Erythroblast (primary cell): ENCODE measurements at places on chromosomes 1 and 21.
A peak's percentile ranks its signal among the peaks of the same experiment; 100 is the strongest.

- DNase-seq, result no peak
Observed at GRCh38 chr1:81453971-81454370, 346.8 kb upstream of the ADGRL2 start.

GRCh38 chr1:9590945-9591668 is 2.4 kb downstream of the TMEM201 start:
- no peak for DNase-seq

- peak; percentile 78 for DNase-seq
Observed at GRCh38 chr1:36387141-36387949, 1.6 kb upstream of the STK40 start.

DNA sequence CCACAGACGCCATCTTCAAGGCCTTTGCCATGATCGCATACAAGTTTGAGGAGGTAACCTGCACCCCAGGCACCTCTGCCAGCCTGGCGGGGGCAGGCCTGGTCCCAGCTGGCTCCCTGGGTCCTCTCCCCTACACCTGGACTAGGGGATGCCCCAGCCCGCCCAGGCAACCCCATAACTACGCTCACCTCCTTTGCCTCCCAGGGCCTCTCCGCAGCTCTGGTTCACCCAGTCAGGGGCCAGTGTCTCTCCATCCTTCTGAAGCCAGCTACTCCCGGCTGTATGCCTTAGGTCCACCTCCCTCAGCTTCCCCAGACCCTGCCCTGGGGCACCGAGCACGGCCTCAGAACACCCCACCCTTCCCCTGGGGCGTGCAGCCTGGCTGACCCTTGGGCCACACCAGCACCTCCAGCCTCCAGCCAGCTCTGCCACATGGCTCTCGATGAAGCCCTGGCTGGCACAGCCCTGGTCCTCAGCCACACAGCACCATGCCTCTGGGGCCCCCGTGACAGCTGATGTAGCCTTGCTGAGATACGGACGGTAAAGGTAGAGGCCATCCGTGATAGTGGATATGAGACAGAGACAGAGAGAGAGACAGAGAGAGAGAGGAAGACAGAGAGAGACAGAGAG is 80.4 kb upstream of the COL6A1 start:
- DNase-seq, result no peak

DNA sequence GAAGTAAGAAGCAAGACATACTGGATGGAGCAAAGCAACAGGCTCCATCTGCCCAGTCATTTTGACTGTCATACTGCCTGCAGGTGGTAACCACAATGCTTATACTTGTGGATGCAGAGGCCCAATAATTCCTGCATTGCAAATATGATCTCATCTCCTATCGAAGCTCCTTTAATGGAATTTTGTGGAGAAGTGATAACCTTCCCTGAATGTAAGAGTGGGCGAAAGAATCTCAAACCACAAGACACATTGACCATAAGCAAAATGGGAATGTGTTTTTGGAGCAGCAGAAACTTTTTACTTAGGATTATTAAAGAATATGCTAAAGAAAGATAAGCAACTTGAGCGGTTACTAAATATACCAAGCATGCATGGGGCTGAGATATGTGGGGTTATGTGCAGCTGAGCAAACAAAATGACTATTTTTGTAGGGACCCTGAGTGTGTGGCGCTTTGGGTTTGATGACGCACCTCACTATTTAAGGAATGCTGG is 77.4 kb upstream of the BACH1 start:
- no peak for DNase-seq

GRCh38 chr1:116577759-116578314 is 7.0 kb upstream of the CD58 start:
- DNase-seq, result no peak

DNA sequence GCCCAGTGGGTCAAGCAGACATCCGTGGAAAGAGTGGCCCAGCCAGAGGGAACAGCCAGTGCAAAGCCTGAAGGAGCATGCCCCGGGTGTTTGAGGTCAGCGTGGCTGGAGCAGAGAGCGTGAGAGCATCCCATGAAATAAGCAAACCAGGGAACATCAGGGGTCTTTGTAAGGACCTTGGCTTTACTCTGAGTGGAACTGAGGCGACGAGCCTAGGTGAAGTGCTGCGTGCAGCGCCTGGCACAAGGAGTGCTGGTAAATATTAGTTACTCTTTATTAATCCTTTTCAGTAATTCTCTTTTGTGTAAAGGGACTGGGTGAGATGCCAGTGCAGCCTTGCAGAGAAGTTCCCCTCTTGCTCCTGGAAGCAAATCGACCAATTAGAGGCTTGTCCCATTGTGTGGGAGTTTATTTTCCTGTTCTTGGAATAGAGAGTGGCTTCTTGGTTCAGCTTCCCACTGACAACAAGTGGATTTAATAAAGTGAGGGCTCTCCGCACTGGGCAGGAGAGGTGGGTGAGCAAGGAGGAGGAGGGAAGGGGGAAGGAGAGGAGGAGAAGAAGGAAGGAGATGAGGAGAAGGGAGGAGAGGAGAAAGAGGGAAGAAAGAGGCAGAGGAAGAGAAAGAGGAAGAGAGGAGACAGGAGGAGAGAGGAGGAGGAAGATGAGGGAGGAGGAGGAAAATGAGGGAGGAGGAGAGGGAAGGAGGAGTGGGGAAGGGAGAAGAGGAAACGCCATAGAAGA is 37.6 kb upstream of the DISP3 start:
- DNase-seq, result no peak

DNA sequence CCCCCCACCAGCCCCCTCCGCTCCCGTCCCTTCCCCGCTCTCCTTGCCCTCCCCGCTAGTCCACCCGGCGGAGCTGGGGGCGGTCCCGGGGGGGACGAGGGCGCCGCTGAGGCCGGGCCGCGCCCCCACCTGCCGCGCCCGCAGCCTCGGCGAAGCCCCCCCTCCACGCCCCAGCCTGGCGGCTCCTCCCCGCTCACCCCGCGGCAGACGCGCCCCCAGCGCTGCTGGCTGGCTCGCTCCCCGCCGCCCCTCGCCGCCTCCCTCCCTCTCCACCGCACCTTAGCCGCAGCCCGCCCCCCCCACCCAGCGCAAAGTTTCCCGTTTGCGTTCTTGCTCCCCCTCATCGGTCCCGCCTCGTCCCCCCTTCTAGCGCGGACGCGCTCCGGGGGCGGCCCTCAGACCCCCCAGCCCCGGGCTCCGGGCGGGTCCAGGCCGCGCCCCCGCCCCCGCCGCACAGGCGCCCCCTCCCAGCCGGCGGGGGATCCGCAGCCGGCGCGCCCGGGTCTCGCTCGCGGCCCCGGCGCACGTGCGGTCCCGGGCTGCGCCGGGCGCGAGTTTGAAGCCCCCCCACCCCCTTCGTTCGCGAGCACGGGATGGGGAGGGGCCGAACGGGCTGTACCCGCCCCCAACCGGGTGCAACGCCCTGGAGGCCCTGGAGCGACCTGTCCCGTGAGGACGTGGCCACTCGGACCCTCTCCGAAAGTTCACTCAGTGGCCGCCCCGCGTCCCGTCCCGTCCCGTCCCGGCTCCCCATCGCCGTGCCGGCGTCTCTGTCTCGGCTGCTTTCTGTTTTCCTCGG is 623 bp downstream of the PTPRF start:
- DNase-seq, result no peak

DNA sequence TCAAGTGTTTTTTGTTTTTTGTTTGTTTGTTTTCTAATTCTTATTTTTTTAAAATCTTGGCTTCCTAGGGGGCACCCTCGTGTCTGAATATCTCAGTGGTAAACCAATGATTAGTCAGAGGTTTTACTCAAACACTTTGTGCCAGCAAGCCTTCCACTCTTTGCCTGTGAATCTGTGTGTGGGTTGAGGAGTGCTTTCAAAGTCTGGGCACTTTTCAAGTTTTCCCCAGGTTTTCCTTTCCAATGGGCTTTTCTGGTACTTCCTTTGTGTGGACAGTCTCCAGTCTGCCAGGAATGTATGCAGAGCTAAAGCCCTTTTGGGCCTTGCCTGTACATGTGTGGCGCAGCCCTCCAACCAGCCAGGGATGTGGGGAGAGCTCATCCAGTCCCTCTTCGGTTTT is 9.7 kb upstream of the PPIE start:
- DNase-seq, result no peak

DNA sequence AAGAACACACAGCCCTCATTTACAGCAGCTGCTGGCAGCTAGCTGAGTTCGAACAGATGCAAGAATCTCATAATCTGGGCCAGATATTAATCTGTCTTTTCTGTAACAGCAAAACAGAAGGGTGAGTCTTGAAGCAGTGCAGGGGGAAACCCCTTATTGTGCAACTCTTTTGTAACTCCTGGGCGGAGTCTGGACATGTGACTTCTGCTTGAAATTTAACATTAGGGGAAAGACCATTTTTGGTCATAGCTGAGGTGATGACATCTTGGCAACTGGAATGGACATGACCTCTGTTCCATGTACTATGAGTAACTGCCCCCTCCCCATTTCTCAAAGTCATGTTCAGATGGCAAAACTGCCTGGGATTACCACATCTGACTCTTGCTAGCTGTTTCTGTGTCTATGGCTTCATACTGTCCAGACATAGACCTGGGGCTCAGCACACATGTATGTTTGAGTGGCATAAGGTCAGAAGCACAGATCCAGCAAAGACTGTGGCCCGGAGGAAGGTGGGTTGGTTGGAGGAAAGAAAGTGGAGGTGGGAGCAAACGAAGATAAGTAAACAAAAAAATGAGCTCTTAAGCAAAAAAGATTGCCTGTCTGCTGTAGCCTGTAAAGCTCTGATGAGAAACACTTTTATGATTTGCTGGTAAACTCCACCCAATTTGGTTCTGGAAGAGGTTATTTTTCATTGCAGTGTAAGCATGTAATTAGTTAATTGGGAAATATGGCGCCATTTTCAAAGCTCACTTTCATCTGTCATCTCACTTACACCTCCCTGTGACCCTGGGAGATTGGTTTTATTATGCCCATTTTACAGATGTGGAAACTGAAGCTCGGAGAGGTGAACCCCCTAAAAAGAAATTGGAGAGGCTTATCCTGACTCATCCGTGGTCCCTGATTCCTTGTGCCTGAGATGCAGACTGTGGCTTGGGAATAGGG is 26.1 kb downstream of the ETS2 start:
- peak; percentile 73 for DNase-seq

DNA sequence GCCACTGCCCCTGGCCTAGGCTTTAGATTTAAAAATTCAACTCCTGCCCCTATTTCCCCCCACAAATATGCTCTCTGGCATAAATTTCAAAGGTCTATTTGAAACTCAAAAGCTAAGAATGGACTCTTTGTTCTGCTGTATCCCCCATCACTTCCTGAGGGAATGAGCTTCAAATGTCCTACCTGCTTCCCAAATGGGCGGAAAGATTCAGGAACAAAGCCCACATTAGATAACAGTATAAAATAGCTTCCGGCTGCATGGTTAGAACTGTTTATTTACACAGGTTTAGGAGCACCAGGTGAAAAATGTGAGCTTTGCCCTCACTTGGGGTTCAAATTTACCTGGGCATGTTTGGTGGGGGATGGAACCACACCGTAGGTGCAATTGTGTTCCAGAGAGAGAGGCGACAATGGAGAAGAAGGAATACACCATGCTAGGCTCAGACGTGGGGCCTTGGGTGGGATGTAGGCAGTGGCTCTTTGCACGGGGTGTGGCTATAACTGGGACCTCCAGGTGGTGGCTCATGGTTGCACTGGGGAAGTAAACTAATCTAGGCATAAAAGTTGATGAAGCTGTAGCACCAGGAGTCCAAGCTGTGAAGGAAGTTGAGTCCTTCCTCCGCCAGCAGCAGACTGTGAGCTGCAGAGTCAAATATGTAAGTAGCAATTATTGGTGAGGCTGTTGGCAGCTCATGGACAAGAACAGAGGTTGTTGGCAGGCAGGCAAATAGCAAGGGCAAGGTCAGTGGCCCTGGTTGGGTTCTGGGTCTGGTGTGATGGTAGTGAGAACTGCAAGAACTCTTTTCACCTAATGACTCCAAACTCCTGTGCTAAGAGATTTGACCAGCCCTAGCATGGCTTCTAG is 41.5 kb upstream of the SRSF10 start:
- DNase-seq, result no peak

DNA sequence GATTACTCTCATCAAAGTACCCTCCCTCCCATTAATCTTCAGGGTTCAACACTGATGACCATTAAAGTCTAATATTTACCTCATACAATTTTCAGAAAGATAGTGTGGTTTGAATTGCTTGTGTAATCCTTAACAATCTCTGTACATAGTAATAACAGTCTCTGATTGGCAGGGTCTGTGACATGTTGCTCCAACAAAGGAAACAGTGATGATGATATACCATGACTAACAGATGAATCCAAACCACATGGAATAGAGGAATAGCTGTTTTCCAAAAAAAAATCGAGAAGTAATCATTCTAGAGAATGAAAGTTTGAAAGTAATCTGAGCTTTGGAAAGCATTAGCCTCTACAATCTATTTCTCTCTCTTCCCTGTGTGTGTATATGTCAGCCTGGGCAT is 610.1 kb upstream of the NEGR1 start:
- DNase-seq, result no peak

DNA sequence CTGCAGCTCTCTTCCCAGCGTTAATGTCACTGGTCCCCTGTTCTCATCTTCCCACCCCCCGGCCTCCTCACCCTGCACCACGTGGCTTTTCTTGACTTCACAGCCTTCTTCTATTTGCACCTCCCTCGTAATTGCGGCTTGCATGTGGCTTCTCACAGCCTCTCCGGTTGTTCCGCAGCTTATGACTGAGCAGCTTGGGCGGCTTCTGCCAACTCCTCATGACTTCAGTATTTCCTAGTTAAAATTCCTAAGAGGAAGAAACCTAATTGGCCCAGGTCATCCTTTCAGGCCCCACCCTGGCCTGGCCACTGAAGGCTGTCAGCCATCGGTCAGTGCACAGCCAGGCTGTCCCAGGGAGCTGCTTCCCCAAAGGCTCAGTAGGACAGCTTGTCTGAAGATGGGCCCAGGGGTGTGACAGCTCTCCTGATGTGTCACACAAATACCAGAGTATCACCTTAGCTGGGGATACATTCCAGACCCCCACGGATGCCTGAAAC is 8.6 kb upstream of the RERE start:
- DNase-seq, result no peak

DNA sequence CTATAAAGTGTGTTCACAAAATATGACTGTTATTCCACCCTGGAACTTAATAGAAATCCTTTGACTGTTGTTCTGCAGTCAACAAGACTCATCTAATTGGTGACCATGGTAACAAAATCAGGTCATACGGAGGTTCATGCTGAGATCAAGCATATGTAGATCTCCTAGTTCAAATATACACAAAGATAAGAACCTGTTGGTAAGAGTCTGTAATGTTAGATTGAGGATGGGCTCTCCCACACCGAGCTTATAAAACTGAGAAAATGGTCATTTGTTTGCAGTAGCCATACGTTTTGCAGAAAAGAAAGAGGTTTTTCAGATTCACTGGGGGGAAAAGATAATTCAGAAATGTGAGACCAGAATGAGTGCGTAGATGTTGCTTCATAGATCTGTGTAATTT is 468.1 kb downstream of the RPS6KC1 start:
- no peak for DNase-seq

- DNase-seq, result peak; percentile 81
Observed at GRCh38 chr1:212457740-212458338, 25.1 kb downstream of the NENF start.

GRCh38 chr1:156840186-156840897 is 18.6 kb downstream of the INSRR start:
- DNase-seq, result no peak
